ENCODE measurements at places on chromosomes 2 and 18.

DNA sequence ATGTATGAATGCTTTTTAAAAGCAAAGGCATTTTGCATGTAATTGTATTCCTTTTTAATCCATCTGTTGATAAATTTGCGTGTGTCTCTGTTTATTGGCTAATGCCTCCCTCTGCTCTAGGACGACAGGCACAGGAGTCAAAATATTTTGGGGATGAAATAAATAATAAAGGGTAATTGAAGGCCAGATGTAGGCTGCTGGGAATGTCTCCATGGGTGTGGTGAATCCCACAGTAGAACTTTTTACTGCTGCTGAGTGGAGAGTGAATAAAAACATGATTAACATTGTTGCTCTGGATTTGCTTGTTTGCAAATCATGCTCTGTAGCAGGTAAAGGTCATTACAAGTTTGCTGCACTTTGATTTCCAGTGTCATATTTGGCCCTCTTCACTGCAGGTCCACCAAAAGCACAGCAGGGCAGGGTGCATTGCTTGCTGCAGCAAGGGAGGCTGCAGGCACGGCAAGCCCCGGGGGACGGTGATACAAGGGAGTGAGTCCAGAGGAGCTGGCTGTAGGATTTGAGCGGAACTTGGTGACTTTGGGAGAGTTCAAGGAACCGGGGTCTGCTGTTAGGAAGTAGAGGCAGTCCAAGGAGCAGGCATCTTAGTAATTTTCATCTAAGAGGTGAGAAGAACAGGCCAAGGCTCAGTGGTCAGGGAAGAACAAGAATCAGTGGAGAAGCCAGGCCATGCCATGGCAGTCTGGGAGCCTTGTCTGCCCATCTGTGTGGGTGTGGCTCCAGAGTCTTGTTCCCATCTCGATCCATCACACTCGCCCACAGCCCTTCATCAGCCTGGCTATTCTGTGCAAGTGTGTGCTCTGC is 201.5 kb upstream of the RAB6C start:
- no peaks in the 10 kb centered on the region for H3K27me3 ChIP-seq
- no peak overlapping the region for H3K27ac ChIP-seq
- no peaks in the 10 kb centered on the region for H3K36me3 ChIP-seq
- H3K4me3 ChIP-seq: no peak overlapping the region
- H3K4me1 ChIP-seq: no peaks in the 10 kb centered on the region

GRCh38 chr18:49849331-49850217 is 36.2 kb upstream of the ACAA2 start:
- no peak overlapping the region for H3K27ac ChIP-seq
- no peaks in the 10 kb centered on the region for H3K4me1 ChIP-seq
- H3K4me3 ChIP-seq: no peak overlapping the region
- H3K36me3 ChIP-seq: no peaks in the 10 kb centered on the region

- no peaks in the 10 kb centered on the region for H3K4me1 ChIP-seq
- H3K27ac ChIP-seq: no peak overlapping the region
- no peaks in the 10 kb centered on the region for H3K27me3 ChIP-seq
- H3K36me3 ChIP-seq: no peaks in the 10 kb centered on the region
- no peak for DNase-seq
- H3K4me3 ChIP-seq: no peak overlapping the region
Observed at GRCh38 chr2:71602115-71602495, 148.7 kb downstream of the DYSF start.

GRCh38 chr18:23885750-23886149 is 128.8 kb upstream of the TTC39C start:
- peaks cover 46% of the 10 kb centered on the region for H3K4me1 ChIP-seq
- no peaks in the 10 kb centered on the region for H3K36me3 ChIP-seq
- H3K4me3 ChIP-seq: no peak overlapping the region

DNA sequence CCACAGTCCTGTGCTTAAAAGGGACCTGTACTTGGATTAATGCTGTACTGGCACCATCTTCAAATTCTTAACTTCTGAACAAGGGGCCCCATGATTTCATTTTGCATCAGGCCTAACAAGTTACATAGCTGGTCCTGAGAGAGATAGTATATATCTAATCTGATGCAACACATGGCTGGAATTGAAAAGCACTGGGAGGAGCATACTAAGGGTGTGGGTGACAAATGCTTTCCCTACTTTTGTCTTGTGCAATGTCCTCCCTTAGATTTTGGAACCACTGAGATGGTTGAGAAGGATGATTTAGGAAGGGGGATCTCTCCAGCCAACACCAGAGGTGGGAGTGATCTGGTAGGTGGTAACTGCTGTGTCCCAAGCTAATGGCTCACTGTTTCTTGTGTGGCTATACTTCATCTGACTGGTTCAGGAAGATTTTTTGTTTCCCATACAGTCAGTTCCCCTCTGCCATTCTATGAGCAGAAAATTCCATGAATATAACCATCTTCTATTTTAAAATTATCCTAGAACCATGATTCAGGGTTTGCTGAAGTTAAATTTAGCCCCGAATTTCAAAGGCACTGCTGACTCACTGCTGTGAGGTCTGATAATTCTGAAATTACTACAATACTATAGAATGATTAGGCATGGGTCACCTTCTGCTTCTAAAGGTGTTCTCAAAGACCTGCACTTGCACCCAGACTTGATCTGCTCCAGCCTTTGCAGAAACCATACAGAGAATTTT is 108.3 kb upstream of the NCKAP5 start:
- H3K4me1 ChIP-seq: peaks cover 34% of the 10 kb centered on the region
- H3K27me3 ChIP-seq: no peaks in the 10 kb centered on the region
- DNase-seq: no peak
- no peaks in the 10 kb centered on the region for H3K36me3 ChIP-seq
- no peak overlapping the region for H3K27ac ChIP-seq

DNA sequence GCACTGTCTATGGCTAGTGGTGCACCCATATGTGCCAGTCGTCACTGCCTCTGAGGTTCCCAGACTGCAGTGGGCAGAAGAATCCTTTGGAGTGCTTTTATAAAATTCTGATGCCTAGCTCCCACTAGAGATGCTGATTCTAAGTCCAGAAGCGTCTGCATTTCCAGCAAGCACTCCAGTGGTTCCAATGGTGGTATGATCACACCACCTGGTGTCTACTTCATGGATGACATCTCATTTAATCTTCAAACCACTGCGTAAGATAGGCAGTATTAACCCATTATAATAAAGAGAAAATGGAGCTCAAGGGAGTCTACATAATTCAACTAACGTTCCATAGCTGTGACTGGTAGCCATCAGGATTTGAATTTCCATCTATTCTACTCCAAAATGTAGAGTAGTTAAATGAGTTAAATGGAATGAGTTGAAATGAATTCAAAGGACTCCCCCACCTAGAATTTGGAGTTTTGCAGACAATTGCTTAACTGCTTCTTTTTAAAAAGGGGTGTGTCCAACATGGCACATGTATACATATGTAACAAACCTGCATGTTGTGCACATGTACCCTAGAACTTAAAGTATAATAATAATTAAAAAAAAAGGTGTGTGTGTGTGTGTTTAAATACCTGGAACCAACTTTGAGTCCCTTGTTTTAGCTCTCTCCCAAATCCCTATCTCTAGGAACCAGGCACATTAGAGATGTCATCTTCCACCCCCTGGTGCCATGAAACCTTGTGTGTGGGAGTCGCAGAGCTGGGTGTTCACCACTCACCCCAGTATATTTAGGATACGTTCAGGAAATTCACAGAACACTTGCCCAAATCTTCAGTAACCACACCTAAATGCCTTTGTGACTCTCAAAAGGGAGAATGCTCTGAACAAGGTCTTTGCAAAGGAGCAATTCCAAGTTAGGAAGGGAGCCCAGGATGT is 14.1 kb downstream of the LAMA3 start:
- no peak overlapping the region for H3K27ac ChIP-seq
- H3K27me3 ChIP-seq: no peaks in the 10 kb centered on the region
- no peak overlapping the region for H3K4me3 ChIP-seq

- H3K4me1 ChIP-seq: peaks cover 48% of the 10 kb centered on the region
- no peaks in the 10 kb centered on the region for H3K36me3 ChIP-seq
- H3K27ac ChIP-seq: peak overlapping the region; percentile 71
- H3K4me3 ChIP-seq: no peak overlapping the region
- H3K27me3 ChIP-seq: no peaks in the 10 kb centered on the region
Observed at GRCh38 chr2:46163098-46163430, 134.1 kb upstream of the EPAS1 start.

- no peaks in the 10 kb centered on the region for H3K27me3 ChIP-seq
- no peak overlapping the region for H3K27ac ChIP-seq
- H3K36me3 ChIP-seq: no peaks in the 10 kb centered on the region
- H3K4me3 ChIP-seq: no peak overlapping the region
- peaks cover 34% of the 10 kb centered on the region for H3K4me1 ChIP-seq
Observed at GRCh38 chr2:127082974-127083373, 24.0 kb downstream of the BIN1 start.

DNA sequence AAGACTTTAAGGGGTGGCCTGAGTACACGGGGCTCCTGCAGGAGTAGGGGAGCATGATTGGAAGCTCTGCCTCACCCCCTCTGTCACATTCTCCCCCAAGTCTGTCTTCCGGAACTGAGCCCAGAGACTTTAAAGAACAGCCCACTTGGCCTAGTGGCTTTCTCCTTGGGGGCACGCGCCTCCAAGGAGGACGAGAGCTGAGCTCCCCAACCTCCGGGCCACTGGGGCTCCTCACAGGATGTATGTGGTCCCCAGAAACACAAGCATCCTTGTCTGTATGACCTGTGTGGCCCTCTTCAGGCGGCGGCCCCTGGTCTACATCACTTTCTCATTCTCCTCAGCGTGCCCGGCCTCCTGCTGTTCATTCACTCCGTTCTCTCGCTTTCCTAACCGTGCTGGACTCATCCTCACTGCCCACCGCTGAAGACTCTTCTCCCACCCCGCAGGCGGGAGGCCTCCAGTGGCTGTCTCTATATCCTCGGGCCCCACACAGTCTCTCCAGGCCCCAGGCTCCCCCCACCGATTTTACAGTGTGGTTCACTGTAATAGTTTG is 23.7 kb downstream of the KCNF1 start:
- H3K27ac ChIP-seq: no peak overlapping the region
- no peaks in the 10 kb centered on the region for H3K27me3 ChIP-seq
- H3K36me3 ChIP-seq: no peaks in the 10 kb centered on the region
- no peaks in the 10 kb centered on the region for H3K4me1 ChIP-seq
- no peak for DNase-seq

- H3K27me3 ChIP-seq: no peaks in the 10 kb centered on the region
- DNase-seq: no peak
- no peak overlapping the region for H3K27ac ChIP-seq
- H3K4me1 ChIP-seq: peaks cover 18% of the 10 kb centered on the region
- H3K36me3 ChIP-seq: no peaks in the 10 kb centered on the region
- H3K4me3 ChIP-seq: no peak overlapping the region
Observed at GRCh38 chr2:66362701-66363100, 72.2 kb upstream of the MEIS1 start.

DNA sequence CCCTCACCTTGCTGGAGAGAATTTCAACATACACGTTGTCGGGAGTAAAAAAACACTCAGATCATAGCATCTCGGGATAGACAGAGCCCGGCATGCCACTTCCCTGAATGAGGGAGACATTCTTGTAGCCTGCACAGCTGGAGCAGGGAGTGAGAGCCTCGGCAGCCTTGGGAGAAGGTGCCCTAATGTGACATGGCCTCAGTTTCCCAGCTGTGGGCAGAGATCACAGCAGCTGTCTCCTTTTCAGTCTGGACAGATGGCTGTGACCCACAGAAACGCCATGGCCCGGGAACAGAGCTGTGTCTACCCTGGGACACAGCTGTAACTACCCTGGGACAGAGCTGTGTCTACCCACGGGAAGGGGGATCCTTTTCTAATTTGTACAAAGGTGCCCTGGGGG is 55.9 kb downstream of the HS1BP3 start:
- DNase-seq: no peak
- H3K4me3 ChIP-seq: no peak overlapping the region
- no peaks in the 10 kb centered on the region for H3K27me3 ChIP-seq
- H3K36me3 ChIP-seq: no peaks in the 10 kb centered on the region
- no peak overlapping the region for H3K27ac ChIP-seq

DNA sequence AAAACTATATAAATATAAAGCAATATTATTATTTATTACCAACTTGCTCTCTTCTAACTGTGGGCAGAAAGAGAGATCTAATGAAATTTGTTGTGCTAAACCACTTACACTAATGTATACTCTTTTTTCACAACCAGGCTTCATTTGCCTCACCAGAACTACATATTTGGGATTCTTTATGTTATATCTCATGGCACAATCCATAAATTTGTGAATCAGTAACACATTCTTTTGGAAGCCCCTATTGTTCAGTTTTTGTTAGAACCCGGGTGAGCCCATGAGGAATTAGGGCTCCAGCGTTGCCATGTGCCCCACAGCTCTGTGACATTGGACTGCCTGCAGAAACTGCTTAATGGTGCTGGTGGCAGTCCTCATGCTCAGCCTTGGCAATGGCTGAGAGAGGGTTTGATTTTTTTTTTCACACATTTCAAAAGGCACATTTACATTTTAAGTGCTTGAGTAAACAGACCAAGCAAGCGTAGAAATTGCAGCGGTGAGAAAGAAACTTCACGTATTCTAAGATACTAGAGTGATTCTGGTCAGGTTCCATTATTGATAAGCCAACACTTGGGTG is 15.3 kb downstream of the VIT start:
- no peak for DNase-seq
- no peaks in the 10 kb centered on the region for H3K4me1 ChIP-seq
- H3K27ac ChIP-seq: no peak overlapping the region
- H3K36me3 ChIP-seq: no peaks in the 10 kb centered on the region

DNA sequence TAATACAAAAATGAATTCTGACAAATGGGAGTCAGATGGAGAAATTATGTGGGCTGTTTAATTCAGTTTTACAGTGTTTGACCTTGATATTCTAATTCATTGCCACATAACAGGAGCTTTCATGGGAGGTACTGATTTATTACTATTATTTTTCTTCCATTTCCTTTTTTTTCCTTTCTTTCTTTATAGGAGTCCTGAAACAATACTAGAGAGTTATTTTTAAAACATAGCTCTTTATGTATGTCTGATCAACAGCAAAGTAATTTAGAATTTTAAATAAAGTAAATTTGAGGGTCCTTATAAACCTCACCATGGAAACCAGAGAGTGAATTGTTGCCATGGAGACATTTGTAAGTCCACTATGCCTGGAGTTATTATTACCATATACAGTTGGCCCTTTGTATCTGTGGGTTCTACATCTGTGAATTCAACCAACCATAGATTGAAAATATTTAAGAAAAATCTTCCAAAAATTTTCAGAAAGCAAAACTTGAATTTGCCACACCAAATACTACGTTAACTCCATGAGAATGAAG is 40.9 kb upstream of the PPP4R1 start:
- H3K4me3 ChIP-seq: no peak overlapping the region
- no peak for DNase-seq
- H3K36me3 ChIP-seq: no peaks in the 10 kb centered on the region

GRCh38 chr2:174181368-174181767 is 67.0 kb downstream of the OLA1 start:
- no peak overlapping the region for H3K27ac ChIP-seq
- H3K27me3 ChIP-seq: no peaks in the 10 kb centered on the region
- peaks cover 10% of the 10 kb centered on the region for H3K4me1 ChIP-seq

DNA sequence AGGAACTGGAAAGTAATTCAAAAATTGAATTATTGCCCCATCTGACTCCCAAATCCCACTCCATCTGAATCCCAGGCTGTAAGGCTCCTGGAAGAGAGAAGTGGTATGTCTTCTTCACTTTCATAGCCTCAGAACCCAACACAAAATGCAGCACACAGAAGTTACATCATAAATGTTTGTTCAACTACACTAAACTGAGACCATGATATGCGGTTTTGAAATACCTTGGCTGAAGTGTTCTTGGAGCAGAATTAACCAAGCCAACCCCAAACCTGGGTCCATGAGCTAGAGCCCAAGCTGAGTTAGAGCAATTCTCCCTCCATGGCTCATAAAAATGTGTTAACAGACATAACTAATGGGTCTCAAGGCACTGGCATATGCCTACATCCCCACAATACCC is 23.3 kb downstream of the NEB start:
- H3K27me3 ChIP-seq: no peaks in the 10 kb centered on the region
- DNase-seq: no peak
- H3K27ac ChIP-seq: no peak overlapping the region
- H3K36me3 ChIP-seq: no peaks in the 10 kb centered on the region
- H3K4me3 ChIP-seq: no peak overlapping the region
- no peaks in the 10 kb centered on the region for H3K4me1 ChIP-seq

Measured in thoracic aorta (tissue), 2 donors.